ENCODE measurements at places on chromosomes 11 and 22. TPM values are rescaled to one million over a fixed set of nuclear protein-coding genes. Genes with fewer than 3 reads are reported as not detected.
A peak's percentile ranks its signal among the peaks of the same experiment; 100 is the strongest.

The TMEM191B gene
- 3.3 TPM for total RNA-seq

The UCP3 gene
- total RNA-seq = 0.66 TPM

DNA sequence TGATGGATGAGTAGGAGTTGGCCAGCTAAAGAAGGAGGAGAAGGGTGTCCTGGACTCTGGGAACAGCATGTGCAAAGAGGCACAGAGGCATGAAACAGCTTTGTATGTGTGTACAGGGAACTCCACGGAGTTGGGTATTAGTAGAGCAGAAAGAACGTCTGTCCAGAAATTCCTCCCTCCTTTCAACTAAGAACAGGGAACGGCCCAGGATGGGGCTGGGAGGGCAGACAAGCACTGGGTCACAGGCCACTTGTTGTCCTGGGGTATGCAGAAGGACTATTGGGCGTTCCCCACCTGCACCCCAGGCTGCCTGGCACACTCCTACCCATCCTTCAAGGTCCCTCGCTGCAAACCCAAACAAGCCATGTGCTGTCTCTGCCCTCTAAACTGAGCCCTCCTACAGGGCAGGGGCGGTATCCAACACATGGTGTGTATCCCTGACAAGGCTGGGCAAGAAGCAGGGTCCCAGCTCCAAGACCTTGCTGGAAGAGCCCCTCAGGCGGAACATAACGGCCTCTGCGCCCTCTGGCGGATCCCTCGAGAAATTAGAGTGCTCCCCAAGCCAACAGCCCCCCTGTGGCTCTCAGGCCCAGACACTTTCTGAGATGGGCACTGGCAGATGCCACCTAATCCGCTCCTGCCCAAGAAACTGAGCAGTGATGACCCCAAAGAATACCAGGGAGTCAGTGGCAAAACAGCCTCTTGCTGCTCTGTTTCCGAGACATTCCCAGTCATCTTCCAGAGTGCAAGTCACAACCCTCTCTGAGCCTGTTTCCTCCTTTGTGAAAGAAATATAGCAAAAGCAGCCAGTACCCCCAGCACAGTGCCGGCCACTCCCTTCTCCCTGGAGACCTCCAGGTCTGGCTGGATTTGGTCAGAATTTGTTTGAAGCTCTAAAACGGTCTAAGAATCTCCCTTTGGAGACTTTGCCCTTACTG lies 1.6 kb upstream of the ELFN2 start:
- DNase-seq = peak; percentile 45
- H3K4me3 ChIP-seq = no peak overlapping the region
- no peaks in the 10 kb centered on the region for H3K36me3 ChIP-seq
- H3K27me3 ChIP-seq = peaks cover 30% of the 10 kb centered on the region

The MS4A6A gene
- 43.1 TPM for total RNA-seq

The SLC43A3 gene
- total RNA-seq = 10.6 TPM

DNA sequence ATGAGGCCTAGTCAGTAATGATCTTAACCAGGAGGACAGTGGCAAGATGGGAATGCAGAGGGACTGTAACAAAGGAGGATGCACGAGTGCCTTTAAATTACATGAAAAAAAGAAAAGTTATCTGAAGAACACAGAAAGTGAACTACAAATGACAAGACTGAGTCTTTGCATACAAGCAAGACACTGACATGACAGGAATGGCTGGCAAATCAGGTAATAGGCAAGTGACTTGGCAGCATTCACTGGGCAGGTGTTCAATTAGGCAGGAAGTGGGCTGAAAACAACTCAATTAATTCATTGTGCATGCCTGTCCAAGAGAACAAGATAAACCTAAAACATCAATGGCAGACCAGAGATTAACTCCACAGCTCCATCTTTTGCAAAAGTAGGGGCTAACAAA lies 24.0 kb downstream of the SMCO4 start:
- H3K27me3 ChIP-seq = no peaks in the 10 kb centered on the region
- H3K4me3 ChIP-seq = no peak overlapping the region
- no peaks in the 10 kb centered on the region for H3K36me3 ChIP-seq
- H3K4me1 ChIP-seq = no peaks in the 10 kb centered on the region
- no peak overlapping the region for H3K27ac ChIP-seq

The DDTL gene
- 3.0 TPM for total RNA-seq

DNA sequence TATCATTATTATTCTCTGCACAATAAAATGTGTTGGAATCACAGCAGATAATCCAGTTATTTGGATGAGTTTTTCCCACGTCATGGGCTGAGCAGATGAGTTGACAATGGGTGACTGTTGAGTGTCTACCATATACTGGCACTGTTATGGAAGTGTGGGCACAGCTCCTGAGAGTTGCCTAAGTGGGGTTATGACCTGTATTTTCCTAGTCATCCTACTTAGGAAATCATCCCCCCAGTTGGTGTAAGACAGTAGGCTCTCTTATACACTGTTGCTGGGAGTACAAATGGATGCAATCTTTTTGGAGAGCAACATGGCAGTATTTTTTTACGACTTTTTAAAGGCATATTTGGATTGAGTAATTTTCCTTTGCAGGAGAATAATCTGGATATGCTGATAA lies 66.4 kb downstream of the TRAF6 start:
- peaks cover 4% of the 10 kb centered on the region for H3K36me3 ChIP-seq
- H3K4me1 ChIP-seq = no peaks in the 10 kb centered on the region
- no peak overlapping the region for H3K27ac ChIP-seq
- no peak for DNase-seq
- H3K4me3 ChIP-seq = no peak overlapping the region
- no peaks in the 10 kb centered on the region for H3K27me3 ChIP-seq

GRCh38 chr11:33598426-33599069 lies 102.1 kb downstream of the C11orf91 start:
- H3K4me1 ChIP-seq = no peaks in the 10 kb centered on the region
- no peak for DNase-seq
- no peak overlapping the region for H3K4me3 ChIP-seq

GRCh38 chr22:19057539-19057938 lies 64.7 kb downstream of the DGCR2 start:
- H3K36me3 ChIP-seq = no peaks in the 10 kb centered on the region
- H3K4me1 ChIP-seq = no peaks in the 10 kb centered on the region
- H3K27ac ChIP-seq = no peak overlapping the region
- no peaks in the 10 kb centered on the region for H3K27me3 ChIP-seq
- DNase-seq = no peak
- H3K4me3 ChIP-seq = no peak overlapping the region

DNA sequence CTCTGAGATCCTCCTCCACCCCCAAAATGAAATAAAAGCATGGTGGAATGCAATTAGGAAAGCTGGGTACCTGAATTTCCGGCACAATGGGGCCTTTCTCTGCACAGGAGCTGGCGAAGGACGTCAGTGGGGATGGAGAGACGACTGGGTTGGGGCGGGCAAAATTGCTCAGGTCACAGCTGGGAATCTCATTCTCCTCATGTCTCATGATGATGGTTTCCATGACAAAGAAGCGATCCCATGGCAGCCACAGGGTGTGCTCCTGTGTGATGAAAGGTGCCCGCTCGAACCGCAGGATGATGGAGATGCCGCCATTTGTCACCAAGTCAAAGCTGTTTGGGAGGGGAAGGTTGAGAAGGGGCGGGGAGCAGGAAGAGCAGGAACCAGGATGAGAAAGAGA lies 157.6 kb upstream of the NARS2 start:
- no peak overlapping the region for H3K4me3 ChIP-seq
- DNase-seq = no peak
- no peaks in the 10 kb centered on the region for H3K4me1 ChIP-seq
- no peaks in the 10 kb centered on the region for H3K27me3 ChIP-seq
- H3K36me3 ChIP-seq = no peaks in the 10 kb centered on the region

- H3K27ac ChIP-seq = peak overlapping the region; percentile 78
- peaks cover 4% of the 10 kb centered on the region for H3K27me3 ChIP-seq
- peaks cover 10% of the 10 kb centered on the region for H3K4me1 ChIP-seq
- no peaks in the 10 kb centered on the region for H3K36me3 ChIP-seq
- no peak for DNase-seq
- no peak overlapping the region for H3K4me3 ChIP-seq
These were observed 15.4 kb upstream of the CPT1A start for GRCh38 chr11:68857037-68857586.

- peak within 1 kb of the TSS; percentile 33 for H3K27ac ChIP-seq
- no peaks in the 10 kb centered on the region for H3K4me1 ChIP-seq
- peak within 1 kb of the TSS; percentile 19 for H3K4me3 ChIP-seq
- peak; percentile 32 for DNase-seq
- no peaks in the 10 kb centered on the region for H3K36me3 ChIP-seq
- no peaks in the 10 kb centered on the region for H3K27me3 ChIP-seq
These were observed at the start of gene CSF2RB for GRCh38 chr22:36913427-36914389. Gene CSF2RB, plus strand, starts transcription at chr22:36913628. Its CDS starts 8,580 bp downstream, at chr22:36922208.

GRCh38 chr11:134293119-134294113 lies 17.2 kb downstream of the GLB1L3 start:
- no peaks in the 10 kb centered on the region for H3K36me3 ChIP-seq
- no peak overlapping the region for H3K27ac ChIP-seq
- no peak for DNase-seq

The MMP27 gene
- 0.16 TPM for total RNA-seq

DNA sequence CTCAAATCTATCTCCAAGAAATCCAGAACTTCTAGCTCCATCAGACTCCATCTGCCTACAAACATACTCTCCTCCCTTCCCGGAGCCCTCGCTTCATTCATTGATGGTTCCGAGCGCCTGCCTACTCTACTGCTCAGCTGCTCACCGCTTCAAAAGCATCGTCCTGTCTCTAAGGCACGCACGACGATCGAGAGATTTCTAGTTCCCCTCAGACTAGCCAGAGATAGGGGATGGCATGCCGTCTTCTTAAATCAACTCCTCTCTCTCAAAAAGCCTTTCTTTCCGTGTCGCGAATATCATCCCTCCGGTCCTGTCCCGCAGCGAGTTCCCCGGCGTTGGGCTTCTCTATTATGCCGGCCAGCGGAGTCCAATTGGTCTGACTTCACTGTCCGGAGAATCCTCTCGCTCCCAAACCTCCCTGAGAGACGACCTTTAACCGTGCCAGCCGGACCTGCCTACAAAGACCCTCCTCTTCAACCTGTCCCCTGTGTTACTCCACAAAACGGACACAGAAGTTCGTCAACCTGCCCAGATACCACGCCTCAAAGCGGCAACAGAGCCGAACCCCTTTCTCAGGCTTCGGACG lies 592 bp downstream of the EEF1G start:
- no peak for DNase-seq
- no peaks in the 10 kb centered on the region for H3K27me3 ChIP-seq
- H3K27ac ChIP-seq = peak overlapping the region; percentile 77
- peaks cover 18% of the 10 kb centered on the region for H3K4me1 ChIP-seq

The SCUBE2 gene
- 2.5 TPM for total RNA-seq

The CD151 gene
- 396 TPM for total RNA-seq

The CASP4 gene
- 29.8 TPM for total RNA-seq

- no peak overlapping the region for H3K27ac ChIP-seq
- no peak for DNase-seq
- no peaks in the 10 kb centered on the region for H3K27me3 ChIP-seq
- no peaks in the 10 kb centered on the region for H3K4me1 ChIP-seq
- no peak overlapping the region for H3K4me3 ChIP-seq
These were observed 66.7 kb upstream of the NECTIN1 start for GRCh38 chr11:119795690-119796089.

DNA sequence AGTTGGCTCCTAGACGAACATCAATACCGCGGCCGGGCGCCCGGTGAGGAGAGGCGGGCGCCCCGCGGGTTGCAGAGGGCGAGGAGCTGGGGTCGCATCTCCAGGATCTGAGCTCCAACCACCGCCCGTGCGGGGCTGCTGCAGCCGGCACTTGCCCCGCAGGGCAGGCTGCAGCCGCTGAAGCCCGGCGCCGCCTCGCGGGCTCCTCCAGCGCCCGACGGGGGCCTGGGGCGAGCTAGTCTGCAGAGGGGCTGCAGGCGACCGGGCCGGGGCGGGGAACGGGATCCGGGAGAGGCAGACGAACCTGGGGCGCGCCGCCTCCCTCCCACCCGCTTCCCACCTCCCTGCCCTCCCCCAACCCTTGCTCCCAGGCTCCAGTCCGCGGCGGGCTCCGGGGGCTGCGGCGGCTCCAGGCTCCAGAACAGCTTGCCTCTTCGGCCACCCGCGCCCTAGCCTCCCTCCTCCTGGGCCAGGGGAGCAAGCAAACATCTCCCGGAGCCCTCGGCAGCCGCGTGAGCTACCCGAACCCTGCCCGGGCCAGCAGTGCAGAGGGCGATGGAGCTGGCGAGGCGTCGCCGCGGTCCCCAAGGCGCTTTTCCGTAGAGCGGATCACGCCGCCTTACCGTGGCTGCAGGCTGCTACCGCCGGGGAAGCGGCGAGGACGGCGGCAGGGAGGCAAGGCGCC lies 802 bp downstream of the TENM4 start:
- peak overlapping the region; percentile 32 for H3K4me3 ChIP-seq
- no peaks in the 10 kb centered on the region for H3K36me3 ChIP-seq
- DNase-seq = peak; percentile 19

The CASP5 gene
- total RNA-seq = 25.7 TPM

The KCNK7 gene
- 0.69 TPM for total RNA-seq

DNA sequence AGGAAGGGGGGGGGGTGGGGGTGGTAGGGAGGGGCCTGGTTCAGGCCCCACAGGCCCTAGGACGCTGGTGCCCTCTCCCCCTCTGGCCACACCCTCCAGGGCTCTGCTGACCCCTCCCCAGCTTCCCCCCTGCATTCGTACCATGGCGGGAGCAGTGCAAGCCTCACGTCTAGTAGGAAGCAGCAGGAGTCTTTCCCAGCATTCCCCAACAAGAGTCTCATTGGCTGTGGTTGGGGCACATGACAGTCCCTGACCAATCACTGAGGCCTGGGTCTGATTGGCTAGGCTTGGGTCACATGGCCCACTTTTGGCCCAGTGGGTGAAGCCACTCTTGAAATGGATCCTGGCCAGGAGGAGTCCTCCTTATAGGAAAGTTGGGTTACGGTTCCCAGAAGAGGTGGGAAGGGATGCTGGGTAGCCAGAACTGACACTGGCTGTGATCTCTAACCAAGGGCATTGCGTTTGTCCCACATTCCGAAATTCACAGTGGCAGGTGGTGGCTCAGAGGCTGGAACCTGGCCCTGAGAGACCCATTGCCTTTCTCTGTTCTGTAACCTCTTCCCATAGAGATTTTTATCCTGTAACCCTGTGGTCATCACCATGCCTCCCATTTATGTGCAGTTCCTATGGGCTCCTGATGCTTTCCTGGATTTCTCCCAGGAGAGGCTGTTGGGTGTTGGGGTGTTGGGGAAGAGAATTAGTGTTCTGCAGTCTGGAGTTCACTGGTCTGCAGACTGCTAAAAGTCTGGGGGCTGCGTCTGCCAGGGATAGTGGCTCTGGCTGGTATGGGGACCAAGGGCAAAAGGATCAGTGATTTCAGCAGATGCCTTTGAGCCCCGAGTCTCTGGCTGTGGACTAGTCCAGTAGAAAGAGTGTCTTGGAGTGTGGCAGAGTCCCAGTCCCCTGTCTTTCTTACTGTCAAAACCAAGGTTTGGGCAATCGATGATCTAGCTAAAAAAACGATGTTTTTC lies 58.9 kb upstream of the MYEOV start:
- H3K4me1 ChIP-seq = no peaks in the 10 kb centered on the region
- no peak overlapping the region for H3K27ac ChIP-seq
- H3K4me3 ChIP-seq = no peak overlapping the region
- peak; percentile 13 for DNase-seq
- H3K27me3 ChIP-seq = no peaks in the 10 kb centered on the region

- no peak overlapping the region for H3K4me3 ChIP-seq
- no peaks in the 10 kb centered on the region for H3K4me1 ChIP-seq
- DNase-seq = no peak
These were observed 71.8 kb downstream of the PIWIL4 start for GRCh38 chr11:94638902-94639373.
